ENCODE measurements at places on chromosomes 12 and 14. TPM values are rescaled to one million over a fixed set of nuclear protein-coding genes. Genes with fewer than 3 reads are reported as not detected.

DNA sequence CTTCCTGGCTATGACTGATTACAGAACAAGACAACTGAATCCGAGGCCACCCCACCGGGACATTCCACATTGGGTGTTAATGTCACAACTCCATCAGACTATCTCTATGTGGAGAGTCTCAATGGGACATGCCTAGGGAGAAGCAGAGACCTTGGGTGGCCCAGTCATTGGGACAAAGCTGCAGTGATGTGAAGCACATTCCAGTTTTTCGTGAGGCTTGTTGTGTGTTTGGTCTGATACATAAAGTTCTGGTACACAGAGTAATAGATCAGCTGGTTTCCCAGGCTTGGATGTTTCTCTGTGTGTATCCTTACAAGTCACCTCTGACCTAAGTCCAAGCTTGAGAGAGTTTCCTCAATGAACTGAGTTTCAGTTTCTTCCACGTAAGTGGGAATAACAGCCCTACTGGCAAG lies 42.3 kb downstream of the CPM start:
- no peak overlapping the region for H3K4me3 ChIP-seq
- no peaks in the 10 kb centered on the region for H3K27me3 ChIP-seq
- no peak for DNase-seq
- H3K4me1 ChIP-seq: no peaks in the 10 kb centered on the region
- H3K36me3 ChIP-seq: no peaks in the 10 kb centered on the region

- DNase-seq: no peak
- H3K27me3 ChIP-seq: no peaks in the 10 kb centered on the region
- H3K4me1 ChIP-seq: no peaks in the 10 kb centered on the region
- no peaks in the 10 kb centered on the region for H3K36me3 ChIP-seq
- H3K4me3 ChIP-seq: no peak overlapping the region
These were observed 102.0 kb downstream of the SLC38A4 start for GRCh38 chr12:46723629-46724419.

DNA sequence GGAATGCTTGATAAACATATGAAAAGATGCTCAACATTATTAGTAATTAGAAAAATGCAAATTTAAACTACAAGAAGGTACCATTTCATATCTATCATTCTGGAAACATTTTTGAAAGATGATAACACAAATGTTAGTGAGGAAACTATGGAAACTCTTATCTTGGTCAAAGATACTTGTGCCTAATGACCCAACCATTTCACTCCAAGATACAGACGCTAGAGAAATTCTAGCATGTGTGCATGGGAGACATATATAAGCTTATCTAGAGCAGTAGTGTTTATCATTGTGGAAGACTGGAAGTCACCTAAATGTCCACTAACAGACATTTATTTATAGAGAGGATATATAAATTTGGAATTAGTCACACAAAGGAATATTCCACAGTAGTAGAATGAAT lies 143.1 kb upstream of the HMGA2 start:
- H3K4me3 ChIP-seq: no peak overlapping the region
- H3K4me1 ChIP-seq: no peaks in the 10 kb centered on the region
- DNase-seq: no peak
- no peaks in the 10 kb centered on the region for H3K27me3 ChIP-seq
- no peaks in the 10 kb centered on the region for H3K36me3 ChIP-seq

DNA sequence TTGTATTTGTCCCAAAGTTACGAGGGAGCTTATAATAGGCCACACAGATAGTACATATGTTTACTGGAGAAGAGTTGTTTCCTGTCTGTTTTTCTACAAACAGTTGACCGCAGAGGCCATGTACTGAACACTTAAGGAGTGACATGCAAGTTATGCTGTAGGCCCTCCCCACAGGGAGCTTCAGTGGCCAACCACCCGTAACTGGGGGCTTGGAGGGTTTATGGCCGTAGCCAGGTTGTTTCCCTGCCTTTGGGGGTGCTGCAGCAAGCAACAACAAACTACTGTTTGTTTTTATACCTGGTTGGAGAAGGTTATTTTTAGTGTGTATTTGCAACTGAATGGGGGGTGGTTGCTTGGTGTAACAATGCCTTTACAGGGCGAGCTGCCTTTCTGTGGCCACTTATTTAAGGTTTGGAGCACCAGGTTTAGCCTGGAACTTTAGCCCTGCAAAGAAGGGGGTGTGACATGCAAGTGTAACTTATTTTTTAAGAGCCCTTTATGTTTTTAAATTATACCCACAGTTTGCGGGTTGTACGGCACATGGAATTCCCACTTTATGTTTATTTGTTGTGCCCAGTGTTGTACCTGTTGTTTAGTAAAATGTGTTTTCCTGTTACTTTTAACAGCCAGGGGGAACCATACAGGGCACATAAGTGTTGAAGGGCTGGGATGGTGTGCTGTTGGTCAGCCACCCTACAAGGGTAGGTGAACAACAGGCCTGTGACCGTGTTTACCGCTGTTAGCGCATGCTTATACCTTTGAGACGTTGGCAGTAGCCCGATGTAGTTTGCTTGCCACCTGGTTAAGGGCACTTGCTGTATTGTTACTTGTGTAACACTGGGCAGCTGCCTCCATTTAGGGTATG lies 29.9 kb upstream of the G2E3 start:
- no peak overlapping the region for H3K27ac ChIP-seq
- DNase-seq: no peak
- no peaks in the 10 kb centered on the region for H3K36me3 ChIP-seq
- H3K4me3 ChIP-seq: no peak overlapping the region

- no peaks in the 10 kb centered on the region for H3K36me3 ChIP-seq
- no peaks in the 10 kb centered on the region for H3K27me3 ChIP-seq
- H3K4me1 ChIP-seq: no peaks in the 10 kb centered on the region
- no peak overlapping the region for H3K4me3 ChIP-seq
- DNase-seq: no peak
These were observed 53.5 kb downstream of the IGF1 start for GRCh38 chr12:102426599-102427542.

GRCh38 chr12:51417826-51418225 lies 6.8 kb upstream of the SLC4A8 start:
- no peaks in the 10 kb centered on the region for H3K36me3 ChIP-seq
- no peak for DNase-seq

DNA sequence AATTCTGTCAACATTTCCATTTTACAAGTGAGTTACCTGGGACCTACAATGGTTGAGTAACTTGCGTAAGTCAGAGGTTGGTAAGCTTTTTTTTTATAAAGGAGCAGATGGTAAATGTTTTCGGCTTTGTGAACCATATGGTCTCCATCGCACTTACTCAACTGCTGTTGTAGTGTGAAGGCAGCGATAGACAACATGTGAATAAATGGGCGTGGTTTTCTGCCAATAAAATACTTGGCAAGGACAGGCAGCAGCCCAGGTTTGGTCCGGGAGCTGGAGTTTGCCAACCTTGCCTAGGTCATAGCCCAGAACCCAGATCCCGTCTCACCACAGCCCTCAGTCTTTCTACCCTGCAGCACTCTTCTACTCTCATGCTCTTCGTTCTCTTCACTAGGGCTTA lies 6.3 kb downstream of the DDX55 start:
- H3K4me1 ChIP-seq: no peaks in the 10 kb centered on the region
- H3K36me3 ChIP-seq: no peaks in the 10 kb centered on the region
- H3K27me3 ChIP-seq: no peaks in the 10 kb centered on the region
- DNase-seq: no peak
- H3K27ac ChIP-seq: no peak overlapping the region

GRCh38 chr14:100339766-100340422 lies 16.8 kb downstream of the SLC25A47 start:
- no peak overlapping the region for H3K27ac ChIP-seq
- no peak overlapping the region for H3K4me3 ChIP-seq
- no peaks in the 10 kb centered on the region for H3K27me3 ChIP-seq
- H3K4me1 ChIP-seq: no peaks in the 10 kb centered on the region

DNA sequence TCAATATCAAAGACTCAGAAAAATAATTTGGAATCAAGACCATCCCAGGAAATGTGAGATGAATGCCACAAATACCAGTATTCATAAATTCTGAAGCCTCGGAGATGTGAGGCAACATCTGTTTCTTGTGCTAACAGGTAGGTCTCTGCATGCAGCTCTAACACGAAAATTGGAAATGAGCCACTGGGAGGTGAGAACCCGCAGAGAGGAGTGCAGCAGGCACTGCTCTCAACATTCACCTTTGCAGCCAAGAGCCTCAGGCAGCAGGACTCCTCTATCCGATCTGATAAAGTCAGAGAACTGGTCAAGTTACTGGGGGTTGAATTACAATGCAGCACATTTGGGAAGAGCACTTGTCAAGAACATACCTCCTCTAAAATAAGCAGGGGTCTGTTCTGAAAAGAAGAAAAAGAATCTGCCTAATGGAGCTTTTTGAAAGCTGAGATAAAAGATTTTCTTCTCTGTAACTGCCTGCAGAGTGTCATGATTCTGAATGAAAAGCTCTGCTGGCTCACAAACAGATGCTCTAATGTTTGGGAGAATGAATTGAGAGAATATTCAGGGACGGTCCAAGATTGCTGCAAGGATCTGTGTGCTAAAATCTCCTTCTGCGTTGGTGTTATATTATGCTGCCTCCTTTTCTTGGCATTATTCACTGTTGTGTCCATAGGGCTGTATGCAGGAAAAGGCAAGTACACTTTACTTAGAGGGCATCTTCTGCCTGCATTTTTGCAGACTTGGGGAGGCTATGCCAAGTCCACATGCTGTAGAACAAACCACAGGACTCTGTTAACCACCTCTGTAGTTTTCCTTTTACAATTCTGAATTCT lies 209.6 kb upstream of the KRR1 start:
- DNase-seq: no peak
- H3K4me1 ChIP-seq: no peaks in the 10 kb centered on the region
- no peak overlapping the region for H3K4me3 ChIP-seq
- no peak overlapping the region for H3K27ac ChIP-seq
- no peaks in the 10 kb centered on the region for H3K27me3 ChIP-seq

- H3K27ac ChIP-seq: peak overlapping the region; percentile 77
- no peak overlapping the region for H3K4me3 ChIP-seq
- H3K27me3 ChIP-seq: no peaks in the 10 kb centered on the region
- no peak for DNase-seq
- no peaks in the 10 kb centered on the region for H3K36me3 ChIP-seq
These were observed 10.0 kb upstream of the ITGA5 start for GRCh38 chr12:54429014-54429471.

DNA sequence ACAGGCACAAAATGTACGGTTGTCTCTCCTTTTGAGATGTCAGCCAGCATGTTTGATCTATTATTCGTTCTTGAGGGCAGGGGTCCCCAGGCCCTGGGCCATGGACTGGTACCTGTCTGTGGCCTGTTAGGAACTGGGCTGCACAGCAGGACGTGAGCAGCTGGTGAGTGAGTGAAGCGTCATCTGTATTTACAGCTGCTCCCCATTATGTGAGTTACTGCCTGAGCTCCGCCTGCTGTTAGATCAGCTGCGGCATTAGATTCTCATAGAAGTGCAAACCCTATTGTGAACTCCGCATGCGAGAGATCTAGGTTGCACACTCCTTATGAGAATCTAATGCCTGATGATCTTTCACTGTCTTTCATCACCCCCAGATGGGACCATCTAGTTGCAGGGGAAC lies 41.4 kb upstream of the SCN8A start:
- H3K4me1 ChIP-seq: no peaks in the 10 kb centered on the region
- no peak overlapping the region for H3K4me3 ChIP-seq
- H3K27ac ChIP-seq: no peak overlapping the region
- no peaks in the 10 kb centered on the region for H3K27me3 ChIP-seq
- DNase-seq: no peak

DNA sequence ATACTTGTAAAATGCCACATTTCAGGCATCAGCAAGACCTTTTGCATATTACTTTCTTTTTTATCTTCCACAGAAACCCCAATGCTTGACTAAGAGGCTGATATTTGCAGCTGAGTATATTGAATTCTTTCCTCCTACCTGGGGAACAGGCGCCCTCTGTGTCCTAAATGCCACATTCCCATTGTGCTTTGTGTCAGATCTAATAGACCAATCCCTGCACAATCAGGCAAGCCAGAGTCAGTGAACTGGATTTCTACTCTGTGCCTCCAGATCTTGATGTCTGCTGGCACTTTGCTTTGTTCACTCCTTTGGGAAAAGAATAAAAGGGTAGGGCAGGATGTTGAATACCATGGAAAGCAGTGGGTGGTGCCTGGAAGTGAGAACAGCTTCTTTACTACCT lies 22.4 kb upstream of the TAS2R42 start:
- no peaks in the 10 kb centered on the region for H3K4me1 ChIP-seq
- no peaks in the 10 kb centered on the region for H3K27me3 ChIP-seq
- H3K4me3 ChIP-seq: no peak overlapping the region
- H3K36me3 ChIP-seq: no peaks in the 10 kb centered on the region
- H3K27ac ChIP-seq: no peak overlapping the region

DNA sequence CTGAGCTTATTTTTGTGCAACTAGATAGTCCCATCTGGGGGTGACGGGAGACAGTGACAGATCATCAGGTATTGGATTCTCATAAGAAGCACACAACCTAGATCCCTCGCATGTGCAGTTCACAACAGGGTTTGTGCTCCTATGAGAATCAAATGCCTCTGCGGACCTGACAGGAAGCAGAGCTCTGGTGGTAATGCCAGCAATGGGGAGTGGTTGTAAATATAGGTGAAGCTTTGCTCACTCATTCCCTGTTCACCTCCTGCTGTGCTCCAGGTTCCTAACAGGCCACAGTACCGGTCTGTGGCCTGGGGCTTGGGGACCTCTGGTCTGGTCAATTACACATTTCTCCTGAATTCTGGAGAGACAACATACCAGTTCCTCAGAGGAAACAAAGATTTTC lies 39.0 kb downstream of the GABARAPL1 start:
- no peak overlapping the region for H3K27ac ChIP-seq
- H3K4me1 ChIP-seq: no peaks in the 10 kb centered on the region
- no peaks in the 10 kb centered on the region for H3K27me3 ChIP-seq
- H3K4me3 ChIP-seq: no peak overlapping the region
- no peak for DNase-seq

TAS2R30 gene
- total RNA-seq: 12.9 TPM

PRR13 gene
- 541 TPM for total RNA-seq

RFC5 gene
- 12.8 TPM for total RNA-seq

SPIC gene
- total RNA-seq: not detected

RHOJ gene
- total RNA-seq: 43.7 TPM

PRIMA1 gene
- total RNA-seq: 5.1 TPM

PITPNM2 gene
- 24.8 TPM for total RNA-seq

CCNT1 gene
- 29.6 TPM for total RNA-seq

MIP gene
- total RNA-seq: not detected

GDF3 gene
- not detected for total RNA-seq

LRP1 gene
- 312 TPM for total RNA-seq

All from Peyer's patch (tissue), 4 donors.